ENCODE measurements at places on chromosomes 11 and 22.

GRCh38 chr11:108679045-108679444, 14.2 kb downstream of the DDX10 start:
- DNase-seq: no peak

DNA sequence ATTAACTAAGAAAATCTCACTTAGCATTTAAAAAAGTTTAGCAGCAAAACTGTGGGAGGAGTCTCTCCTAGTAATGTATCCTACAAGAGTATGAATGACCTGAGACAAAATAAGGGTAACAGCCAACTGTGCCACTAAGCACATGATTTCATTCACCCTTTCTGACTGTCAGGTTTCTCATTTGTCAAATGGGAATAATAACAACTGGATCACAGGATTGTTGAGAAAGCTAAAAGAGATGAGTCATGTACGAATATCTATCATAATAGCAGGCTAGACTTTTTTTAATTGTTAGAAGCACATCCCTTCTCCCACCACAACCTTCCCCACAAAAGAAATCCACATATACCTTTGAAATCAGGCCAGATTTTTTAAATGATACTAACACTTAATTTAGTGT, 39.5 kb downstream of the MTMR2 start:
- no peak for DNase-seq

GRCh38 chr11:1487091-1487850, 692 bp upstream of the MOB2 start:
- DNase-seq: no peak

- no peak for DNase-seq
These were observed 396 bp downstream of the NPAT start for GRCh38 chr11:108221911-108222573.

- no peak for DNase-seq
These were observed 661.5 kb downstream of the LRRC4C start for GRCh38 chr11:40797981-40798380.

DNA sequence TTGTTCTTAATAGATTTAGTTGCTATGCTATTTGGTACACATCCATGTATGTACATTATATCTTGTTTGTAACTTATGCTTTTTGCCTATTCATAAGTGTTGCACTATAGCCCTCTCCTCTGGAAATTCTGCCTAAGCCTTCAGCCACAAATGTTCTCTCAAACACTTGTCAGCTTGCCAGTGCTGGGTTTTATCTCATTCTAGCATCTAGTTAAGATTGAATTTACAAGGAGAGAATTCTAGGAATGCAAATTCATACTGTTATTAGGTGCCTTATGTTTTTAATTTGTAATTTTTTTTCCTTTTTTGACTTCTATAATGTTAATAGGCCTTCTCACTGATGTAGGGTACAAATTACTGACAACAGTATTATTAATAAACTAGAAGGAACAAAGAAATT, 14.6 kb upstream of the CTSC start:
- DNase-seq: no peak

DNA sequence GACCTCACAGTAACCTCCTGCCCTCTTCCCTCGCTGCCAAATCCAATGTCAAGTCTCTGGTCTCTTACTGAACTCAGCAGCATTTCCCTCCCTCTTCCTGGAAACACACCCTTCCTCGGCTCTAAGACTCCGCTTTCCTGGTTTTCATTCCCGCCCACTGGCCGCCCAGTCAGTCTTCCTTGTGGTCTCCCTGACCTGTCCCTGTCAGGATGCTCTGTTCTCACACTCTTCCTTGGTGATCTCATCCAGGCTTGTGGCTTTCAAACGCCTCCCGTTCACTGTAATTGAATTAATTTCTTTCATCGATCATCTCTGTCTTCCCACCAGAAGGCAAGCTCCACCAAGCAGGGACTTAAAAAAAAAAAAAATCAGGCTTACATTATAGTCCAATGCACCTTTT, 33.5 kb downstream of the MYO18B start:
- DNase-seq: no peak

DNA sequence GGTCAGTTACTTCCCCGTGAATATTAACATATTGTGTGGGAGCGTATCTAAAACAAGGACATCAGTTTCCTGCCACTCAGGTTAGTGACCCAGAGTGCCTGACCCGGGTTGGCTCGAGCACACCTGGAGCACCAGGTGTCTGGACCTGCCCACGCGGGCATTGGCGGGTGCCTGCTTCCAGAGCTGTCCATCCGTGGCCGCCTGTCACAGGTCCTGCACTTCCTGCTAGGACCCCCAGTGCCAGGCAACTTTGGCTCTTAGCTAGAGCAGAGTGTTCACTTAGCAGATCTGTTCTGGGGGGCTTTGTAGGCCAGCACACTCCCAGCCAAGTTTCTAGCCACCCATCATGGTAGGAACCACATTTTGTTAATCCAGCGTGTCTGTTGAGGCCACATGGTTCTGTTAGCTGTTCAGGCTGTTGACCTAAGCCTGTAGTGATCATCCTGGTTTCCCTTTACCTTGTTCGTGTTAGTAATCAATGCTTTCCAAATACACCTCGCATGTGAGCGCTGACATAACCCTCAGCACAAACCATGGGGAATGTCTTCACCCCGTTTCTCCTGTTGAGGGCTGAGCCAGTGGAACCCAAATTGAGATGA, 29.5 kb downstream of the MOV10L1 start:
- no peak for DNase-seq

- no peak for DNase-seq
These were observed 31.8 kb downstream of the SLCO2B1 start for GRCh38 chr11:75182664-75183063.

- no peak for DNase-seq
These were observed 4.3 kb downstream of the COX8A start for GRCh38 chr11:63978551-63979239.

- DNase-seq: no peak
These were observed 2.4 kb upstream of the PPFIBP2 start for GRCh38 chr11:7511401-7511800.

DNA sequence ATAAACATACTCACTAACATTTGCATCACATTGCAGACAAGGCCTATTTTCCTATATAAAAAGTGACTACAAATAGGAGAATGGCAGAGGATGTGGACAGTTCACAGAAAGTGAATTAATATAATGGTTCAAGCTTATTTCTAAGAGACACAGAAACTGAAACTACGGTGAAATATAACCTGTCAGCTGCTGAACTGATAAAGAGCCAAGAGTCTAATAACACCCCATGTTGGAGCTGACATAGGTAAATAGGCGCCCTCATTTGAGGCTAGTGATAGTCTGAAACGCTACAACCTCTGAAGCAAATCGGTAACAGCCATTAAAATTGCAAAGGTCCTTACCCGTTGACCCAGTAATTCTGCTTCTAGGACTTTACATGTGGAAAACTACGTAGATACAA, 14.0 kb downstream of the AP1B1 start:
- no peak for DNase-seq

- DNase-seq: no peak
These were observed 14.9 kb upstream of the TSKU start for GRCh38 chr11:76768088-76768908.

DNA sequence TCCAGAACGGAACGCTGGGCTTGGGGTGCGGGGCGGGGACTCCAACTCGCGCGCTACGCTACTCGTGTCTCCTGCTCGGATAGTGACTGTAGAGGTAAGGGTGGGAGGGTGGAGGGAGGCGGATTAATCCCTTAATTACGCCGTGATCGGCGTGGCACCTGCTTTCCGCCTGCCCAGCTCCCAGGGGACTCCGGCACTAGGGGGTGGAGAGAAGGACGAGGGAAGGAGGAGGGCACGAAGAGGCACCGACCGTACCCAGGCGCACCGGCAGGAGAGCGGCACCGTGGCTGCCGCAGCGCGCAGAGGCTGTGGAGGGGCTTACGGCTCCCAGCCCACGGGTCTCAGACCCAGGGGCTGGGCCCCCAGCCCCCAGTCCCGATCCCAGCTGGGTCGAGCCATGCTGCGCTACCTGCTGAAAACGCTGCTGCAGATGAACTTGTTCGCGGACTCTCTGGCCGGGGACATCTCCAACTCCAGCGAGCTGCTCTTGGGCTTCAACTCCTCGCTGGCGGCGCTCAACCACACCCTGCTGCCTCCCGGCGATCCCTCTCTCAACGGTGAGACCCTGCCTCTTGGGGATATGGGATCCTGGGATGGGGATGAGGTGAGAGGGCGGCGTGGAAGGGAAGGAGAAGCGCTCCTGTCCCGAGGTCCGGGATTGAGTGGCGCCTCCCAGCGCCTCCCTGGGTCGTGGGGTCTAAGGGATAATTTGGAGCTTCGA, at the start of gene ROBO3:
Gene ROBO3 (plus strand): TSS at position 252 of the 721 bp plus-strand sequence. CDS start 146 bp downstream, at position 398.
- DNase-seq: no peak

- no peak for DNase-seq
These were observed 101.0 kb upstream of the SORL1-AS1 start for GRCh38 chr11:121553806-121554205.

GRCh38 chr11:122656631-122657101, 1.1 kb downstream of the UBASH3B start:
- no peak for DNase-seq

DNA sequence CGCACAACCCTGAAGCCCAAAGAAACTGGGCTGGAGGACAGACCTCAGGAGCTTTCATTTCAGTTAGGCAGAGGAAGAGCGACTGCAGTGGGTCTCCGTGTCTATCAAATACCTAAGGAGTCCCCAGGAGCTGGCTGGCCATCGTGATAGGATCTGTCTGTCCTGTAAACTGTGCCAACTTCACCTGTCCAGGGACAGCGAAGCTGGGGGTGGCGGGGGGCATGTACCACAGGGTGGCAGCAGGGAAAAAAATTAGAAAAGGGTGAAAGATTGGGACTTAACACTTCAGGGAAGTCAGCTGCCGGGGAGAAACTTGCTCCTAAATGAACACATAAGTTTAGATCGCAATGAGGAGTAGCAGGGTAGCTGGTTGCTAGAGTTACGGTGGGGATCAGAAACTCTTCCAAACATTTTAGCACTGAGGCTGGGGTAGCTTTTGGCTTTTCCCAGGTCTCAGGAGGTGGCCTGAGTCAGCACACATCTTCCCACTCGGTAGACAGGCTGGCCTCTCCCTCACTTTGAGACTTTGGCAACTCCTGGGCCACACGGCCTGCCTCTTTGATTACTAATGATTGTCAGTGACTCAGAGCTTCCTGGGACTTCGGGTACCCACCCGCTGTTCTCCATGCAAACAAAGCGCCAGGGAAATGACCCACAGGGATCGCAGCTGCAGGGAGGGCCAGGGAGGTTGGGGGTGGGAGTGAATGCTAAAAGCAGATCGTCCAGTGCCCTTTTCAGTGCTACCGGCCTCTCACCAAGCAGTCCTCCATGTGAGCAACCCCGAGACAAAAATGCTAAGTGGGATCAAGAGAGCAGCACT, 2.9 kb upstream of the MTFP1 start:
- DNase-seq: peak; percentile 77

DNA sequence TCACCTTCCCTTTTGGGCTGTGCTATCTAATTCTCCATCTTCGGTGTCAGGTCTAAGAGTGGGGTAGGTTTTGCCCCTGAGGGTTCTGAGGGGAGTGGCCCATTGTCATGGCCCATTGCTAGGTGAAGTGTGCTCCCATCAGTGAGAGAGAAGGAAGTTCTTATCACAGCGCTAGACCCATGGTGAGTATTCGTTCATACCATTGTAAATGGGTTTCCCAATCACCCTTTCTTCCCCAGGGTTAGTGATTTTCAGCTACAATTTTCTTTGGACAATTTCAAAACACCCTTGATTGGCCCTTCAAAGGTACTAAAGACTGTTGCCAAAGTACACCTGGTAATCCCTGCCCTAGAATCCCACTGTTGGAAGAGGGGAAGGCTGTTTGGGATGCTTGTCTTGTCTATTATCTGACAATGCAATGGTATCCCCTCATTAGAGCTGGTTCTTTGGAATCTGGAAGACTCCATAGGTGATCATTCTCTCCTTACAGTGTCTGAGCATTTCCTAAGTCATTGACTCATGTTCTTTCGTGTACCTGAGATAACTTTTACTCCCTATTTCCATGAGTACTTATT, 20.2 kb downstream of the MPEG1 start:
- no peak for DNase-seq

DNA sequence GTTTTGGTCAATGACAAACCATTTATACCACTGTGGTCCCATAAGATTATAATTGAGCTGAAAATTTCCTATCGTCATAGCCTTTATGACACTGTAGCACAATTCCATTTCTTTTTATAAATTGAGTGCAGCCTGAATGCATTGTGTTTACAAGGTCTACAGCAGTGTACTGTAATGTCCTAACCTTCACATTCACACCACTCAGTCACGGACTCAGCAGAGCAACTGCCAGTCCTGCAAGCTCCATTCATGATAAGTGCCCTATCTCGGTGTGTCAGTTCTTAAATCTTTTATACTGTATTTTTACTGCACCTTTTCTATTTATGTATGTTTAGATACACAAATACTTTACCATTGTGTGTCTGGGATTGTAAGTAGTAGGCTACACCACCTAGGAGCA, 55.2 kb upstream of the SLC25A18 start:
- no peak for DNase-seq

GRCh38 chr22:42389143-42389542, 43.1 kb downstream of the NFAM1 start:
- DNase-seq: no peak

DNA sequence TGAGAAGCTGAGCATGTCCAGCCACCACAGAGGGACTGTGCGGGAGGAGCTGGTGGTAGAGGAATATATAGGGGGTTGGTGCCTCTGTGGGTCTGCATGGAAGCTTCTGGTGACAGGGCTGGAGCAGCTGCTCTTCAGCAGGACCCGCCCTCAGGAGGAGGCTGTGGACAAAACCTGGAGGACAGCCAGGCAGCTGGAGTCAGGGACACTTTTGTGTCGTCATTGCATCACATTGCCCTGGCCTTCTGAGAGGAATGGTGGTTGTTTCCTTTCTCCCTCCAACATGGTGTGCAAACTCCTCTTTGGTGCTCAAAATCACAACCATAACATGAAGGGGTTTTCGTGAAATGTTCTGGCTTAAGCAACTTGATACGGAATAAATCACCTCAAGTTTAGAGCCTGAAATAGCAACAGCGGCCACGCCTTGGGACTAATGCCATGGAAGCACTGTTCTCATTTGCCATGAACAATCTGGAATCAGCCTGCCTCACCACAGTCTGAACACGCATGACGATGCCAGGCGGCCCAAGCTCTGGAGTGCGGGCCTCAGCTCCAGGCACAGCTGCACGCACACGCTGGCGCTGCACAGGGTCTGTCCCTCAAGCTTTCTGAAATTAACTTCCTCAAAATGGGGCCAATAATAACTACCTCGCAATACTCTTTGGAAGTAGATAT, 17.1 kb upstream of the CSRP3 start:
- no peak for DNase-seq

- DNase-seq: no peak
These were observed 19.9 kb downstream of the EMID1 start for GRCh38 chr22:29225422-29226090.

DNA sequence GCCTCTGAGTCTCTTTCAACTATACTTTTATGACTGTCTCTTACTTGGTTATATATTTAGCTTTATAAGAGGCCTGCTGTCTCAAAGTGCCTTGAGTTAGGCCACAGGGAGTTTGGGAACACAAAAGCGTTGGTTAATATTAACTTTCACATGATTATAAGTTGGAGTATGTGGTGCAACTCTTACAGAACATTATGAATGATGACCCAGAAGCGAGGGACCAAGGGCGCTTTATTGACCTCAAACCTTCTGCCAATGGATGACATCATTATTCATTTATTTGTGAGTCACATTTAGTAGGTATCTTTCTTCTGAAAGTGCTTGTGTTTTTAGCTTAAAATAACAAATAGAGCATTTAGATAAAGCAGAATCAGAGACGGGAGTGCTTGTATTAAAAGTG, 298.0 kb upstream of the ZC3H12C start:
- no peak for DNase-seq

All from NCI-H460 (cell line).